ENCODE measurements at places on chromosomes 7 and 10. TPM values are rescaled to one million over a fixed set of nuclear protein-coding genes. Genes with fewer than 3 reads are reported as not detected.

- peak; percentile 77 for DNase-seq
These were observed 270.4 kb downstream of the HGF start for GRCh38 chr7:81499262-81500116.

DNA sequence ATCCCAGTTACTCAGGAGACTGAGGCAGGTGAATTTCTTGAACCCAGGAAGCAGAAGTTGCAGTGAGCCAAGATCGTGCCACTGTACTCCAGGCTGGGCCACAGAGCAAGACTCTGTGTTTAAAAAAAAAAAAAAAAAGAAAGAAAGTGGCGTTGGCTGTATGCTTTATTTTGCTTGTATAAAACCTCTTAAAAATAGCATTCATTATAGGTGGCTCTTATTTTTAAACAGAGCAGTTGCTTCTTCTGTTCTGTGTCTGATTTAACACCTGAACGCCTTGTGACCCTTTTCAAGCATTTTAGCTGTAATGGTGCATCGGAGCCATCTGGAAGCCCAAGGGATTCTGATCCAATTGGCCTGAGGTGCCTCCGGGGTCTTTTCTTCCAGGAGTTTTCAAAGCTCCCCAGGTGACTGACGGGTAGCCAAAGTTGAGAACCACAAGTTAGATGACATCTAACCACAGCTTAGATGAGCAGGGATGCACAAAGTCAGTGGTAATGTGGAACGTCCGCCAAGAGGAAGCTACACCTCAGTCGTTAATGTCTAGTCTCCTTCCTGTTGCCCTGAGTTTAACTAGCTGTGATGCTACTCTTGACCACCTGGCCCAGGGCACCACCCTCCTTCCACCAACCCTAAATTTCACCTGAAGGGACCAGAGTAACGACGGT, 274.6 kb upstream of the KLF6 start:
- DNase-seq: no peak

DNA sequence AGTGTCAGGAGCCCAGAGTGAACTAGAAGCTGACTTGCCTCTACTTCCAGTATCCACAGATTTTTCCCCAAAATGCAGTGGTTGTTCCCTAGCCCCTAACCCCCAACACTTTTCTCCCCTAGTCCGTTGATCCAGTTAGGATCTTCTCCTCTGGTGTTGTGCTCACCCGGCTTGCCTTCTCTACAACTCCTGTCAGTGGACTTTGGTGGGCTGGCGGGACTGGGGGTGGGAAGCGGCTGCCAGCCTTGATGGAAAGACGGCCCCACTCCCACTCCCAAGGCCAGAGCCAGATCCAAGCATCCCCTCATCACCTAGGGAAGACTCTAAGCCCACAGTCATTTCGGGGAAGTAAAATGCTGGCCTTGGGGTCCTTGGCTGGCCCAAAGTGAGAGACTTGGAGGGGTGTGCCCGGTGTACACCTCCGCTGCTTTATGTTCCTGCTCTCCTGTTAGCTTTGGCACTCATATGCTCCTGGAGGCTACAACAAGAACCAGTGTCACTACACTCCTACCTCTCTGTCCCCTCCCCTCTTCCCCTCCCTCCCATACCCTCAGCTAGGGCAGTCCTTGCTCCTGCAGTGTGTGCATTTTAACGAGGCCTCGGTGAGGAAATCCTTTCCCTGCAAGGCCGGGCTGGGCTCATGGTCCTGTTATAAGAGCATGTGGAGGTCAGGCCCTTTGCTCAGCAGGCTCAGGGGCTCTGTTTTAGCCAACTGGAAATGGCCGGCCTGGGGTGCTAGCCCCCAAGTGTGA, 930 bp upstream of the HOXA10 start:
- DNase-seq: no peak

GRCh38 chr7:130867581-130868136, 133.7 kb upstream of the KLF14 start:
- DNase-seq: no peak

DNA sequence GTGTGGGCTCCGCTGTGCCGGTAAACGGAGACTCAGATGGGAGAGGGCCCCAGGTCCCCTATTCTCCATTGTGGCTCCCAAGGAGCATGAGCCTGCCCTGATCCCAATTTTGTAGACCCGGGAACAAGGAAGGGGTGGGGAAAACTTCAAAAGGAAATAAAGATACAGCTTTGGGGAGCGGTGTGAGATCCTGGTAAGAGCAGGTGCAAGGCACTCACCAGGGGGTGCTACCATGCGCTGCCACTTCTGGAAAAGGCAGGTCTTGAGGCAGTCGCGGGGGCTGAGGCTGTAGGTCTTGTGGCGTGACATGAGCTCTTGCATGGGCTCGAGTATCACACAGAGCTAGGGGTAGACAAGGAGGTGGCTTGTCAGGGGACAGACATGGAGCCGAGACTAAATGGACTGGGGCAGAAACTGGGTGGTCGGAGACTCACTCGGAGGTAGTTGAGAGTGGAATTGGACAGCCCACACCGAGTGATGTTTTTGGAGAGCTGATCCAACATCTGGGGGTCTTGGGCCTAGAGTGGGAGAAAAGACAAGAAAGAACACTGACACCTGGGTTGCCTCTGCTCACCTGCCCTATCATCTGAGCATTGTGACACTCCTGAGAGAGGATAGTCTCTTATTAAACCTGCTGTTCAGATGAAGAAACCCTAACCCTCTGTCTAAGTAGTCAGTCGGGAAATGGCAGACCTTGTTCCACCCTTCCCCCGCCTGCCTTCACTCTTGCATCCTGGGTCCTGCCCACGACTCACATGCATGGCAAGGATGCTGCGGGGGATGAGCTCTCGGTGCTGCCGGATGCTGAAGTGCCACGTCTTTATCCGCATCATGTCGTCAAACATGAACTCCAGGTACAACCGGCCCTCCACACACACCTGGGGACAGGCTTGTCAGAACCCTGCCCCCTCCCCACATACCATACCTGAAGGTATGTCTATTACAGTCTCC, 10.7 kb downstream of the LDB1 start:
- DNase-seq: no peak

- DNase-seq: no peak
These were observed 151.4 kb upstream of the CALCR start for GRCh38 chr7:93725954-93726353.

GRCh38 chr10:14953424-14954000, 384 bp downstream of the DCLRE1C start:
- peak; percentile 49 for DNase-seq

Gene RPEL1
- 0.13 TPM for total RNA-seq

Gene NODAL
- total RNA-seq: not detected
